ENCODE measurements at places on chromosomes 2 and 18.

GRCh38 chr2:79788952-79789651 lies 276.3 kb downstream of the CTNNA2 start:
- no peak for DNase-seq

- no peak for DNase-seq
These were observed 1572.8 kb upstream of the PIK3C3 start for GRCh38 chr18:40382197-40382596.

GRCh38 chr2:218806346-218806978 lies 24.5 kb downstream of the CYP27A1 start:
- DNase-seq: no peak

DNA sequence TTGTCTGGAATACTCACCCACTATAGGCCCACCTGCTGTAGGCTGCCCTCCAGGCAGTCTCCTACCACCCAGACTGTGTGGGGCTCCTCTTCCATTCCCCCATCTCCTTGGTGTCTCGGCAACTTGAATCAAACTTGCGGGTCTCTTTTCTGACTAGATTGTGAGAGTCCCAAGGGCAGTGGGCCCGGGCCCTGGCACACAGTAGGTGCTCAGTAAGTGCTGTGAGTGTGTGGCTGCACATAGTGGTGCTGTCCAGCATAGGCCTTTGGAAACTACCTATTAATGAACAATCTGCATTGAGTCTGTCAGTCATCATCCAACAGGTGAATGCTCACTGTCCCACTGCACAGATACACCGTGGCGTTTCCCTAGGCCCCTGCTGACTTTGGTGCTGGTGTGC lies 43.6 kb upstream of the ASB1 start:
- no peak for DNase-seq

- DNase-seq: no peak
These were observed 1081.8 kb upstream of the TMEFF2 start for GRCh38 chr2:193276560-193276959.

DNA sequence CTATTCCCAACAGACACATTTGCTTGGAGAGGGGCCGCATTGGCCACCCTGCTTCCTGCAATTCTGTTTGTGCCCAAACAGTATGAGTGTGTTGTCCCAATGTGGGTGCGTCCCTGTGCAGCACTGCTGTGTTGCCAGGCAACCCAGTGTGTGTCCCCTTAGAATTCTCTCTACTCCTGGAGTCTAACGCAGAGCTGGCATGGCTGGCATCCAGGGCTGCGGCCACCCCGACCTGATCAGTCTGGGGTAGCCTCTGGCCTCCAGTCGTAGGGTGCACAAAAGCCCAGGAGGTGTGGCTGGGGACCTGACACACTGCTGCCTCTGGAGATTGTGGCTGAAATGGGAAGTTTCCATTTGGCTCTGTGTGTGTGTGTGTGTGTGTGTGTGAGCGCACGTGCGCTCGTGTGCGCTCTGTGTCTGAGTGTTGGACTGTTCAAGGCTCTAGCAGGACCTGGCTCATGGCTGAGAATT lies 48.0 kb downstream of the TEX44 start:
- no peak for DNase-seq

- no peak for DNase-seq
These were observed 8.6 kb downstream of the RBMS1 start for GRCh38 chr2:160484859-160485520.

GRCh38 chr18:21307578-21307977 lies 65.5 kb downstream of the GREB1L start:
- peak; percentile 29 for DNase-seq

- DNase-seq: no peak
These were observed 124.5 kb downstream of the VAPA start for GRCh38 chr18:10038268-10038667.

DNA sequence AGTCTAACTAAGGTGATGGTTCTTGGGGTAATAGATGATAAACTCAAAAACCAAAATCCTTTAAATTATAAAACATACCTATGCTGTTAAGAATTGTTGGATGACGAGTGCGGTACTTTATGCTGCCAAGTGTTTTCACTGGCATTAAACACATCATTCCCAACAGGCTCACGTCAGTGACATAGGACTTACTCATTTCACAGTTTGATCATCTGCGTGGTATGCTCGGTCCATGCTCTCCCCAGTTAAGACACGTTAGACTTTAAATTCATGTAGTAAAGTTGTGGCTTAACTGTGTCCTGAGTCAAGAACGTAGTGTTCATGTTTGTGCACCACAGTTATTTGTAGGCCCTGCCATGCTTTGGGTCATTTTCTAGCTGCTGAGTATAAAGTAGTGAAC lies 125.6 kb upstream of the MYT1L start:
- no peak for DNase-seq

- DNase-seq: no peak
These were observed 69.9 kb upstream of the KLF7 start for GRCh38 chr2:207235621-207236020.

GRCh38 chr2:30722936-30723725 lies 84.1 kb downstream of the CAPN13 start:
- no peak for DNase-seq

DNA sequence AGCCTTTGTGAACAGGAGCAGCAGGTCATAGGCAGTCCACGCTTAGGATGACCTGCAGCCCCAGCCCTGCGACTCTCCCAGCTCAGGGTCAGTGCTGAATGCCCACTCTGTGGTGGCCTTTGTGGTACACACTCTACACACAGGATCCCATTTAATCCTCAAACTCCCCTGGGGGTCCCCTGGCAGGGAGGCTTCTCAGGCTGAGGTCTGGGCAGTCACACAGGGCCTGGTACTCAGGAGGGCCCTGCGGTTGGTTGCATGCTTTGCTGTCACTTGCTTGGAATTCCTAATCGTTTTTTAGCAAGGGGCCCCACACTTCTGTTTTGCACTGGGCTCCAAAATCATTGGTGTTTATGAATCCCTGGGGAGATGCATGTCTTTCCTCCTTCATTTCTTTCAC lies 113.0 kb downstream of the EML6 start:
- DNase-seq: no peak

GRCh38 chr2:214519258-214519818 lies 108.5 kb downstream of the VWC2L start:
- DNase-seq: no peak

DNA sequence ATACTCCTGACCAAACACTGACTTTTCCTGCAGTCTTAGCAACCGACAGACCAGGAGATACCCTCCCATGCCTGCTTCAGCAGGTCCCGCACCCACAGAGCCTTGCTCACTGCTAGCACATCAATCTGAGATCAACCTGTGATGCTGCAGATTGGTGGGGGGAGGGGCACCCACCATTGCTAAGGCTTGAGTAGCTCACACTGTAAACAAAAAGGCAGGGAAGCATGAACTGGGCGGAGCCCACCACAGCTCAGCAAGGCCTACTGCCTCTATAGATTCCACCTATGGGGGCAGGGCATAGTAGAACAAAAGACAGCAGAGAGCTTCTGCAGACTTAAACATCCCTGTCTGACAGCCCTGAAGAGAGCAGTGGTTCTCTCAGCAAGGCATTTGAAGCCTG lies 109.7 kb downstream of the SP100 start:
- no peak for DNase-seq

DNA sequence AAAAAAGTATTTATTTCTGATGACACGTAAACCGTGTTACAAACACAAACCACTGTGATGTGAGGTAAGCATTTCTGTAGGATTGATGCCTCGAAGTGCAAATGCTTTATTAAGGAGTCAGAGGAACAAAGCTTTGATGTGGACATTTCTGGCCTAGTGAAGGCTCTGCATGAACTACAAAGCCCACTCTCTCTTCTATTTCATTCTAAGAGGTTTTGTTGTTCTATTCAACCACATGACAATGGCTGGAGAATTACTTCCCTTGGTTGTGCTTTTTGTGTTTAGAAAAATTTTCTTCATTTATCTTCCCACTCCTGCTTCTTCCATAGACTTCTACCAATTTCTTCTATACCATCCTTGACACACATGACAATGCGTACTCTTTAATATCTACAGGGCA lies 125.7 kb upstream of the CCDC195 start:
- DNase-seq: no peak

DNA sequence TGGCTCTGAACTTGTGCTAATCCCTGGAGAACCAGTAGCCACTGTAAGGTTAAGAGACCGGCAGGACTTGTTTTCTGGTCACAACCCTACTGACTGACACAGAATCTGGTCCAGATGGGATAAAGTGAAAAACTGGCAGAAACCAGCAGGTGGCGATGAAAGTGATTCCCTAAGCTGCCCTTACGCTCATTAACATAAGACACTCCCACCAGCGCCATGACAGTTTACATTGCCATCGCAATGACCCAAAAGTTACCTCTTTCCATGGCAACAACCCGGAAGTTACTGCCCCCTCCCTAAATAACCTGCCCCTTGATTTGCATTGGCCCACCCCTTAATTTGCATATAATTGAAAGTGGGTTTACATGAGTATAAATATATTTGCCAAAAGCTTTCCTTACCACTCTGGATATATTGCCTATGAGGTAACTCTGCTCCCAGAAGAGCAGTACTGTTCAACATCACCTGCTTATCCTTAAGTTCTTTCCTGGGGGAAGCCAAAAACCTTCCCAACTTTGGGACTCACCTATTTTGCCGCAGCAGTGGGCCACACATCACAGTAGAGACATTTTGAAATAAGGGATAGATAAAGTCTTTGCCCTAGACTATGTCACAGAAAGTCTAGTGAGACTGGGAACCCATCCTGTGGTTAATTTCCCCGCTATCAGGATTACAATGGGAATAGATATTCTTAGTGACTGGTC lies 35.8 kb upstream of the AFF3 start:
- peak; percentile 30 for DNase-seq

DNA sequence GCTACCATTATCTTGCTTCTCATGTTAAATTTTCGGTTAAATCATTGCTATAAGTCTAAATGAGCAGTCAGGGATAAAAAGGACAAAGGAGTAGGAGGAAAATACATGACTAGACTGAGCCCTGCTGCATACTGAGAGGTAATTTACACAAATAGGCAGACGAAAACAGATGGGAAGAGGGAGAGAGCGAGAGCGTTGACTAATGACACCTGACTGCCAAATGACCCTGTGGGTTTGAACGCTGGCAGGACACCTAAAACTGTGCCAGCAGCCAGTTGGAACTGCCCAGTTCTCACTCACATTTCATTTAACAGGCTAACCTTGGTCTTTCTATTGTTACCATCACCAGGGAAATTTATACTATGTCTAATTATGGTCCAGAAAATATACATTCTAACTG lies 978.2 kb downstream of the CPS1 start:
- no peak for DNase-seq

- peak; percentile 6 for DNase-seq
These were observed 122.9 kb upstream of the ACVR1C start for GRCh38 chr2:157751462-157752058.

GRCh38 chr2:78967294-78967693 lies 58.2 kb upstream of the REG3G start:
- DNase-seq: no peak

- peak; percentile 77 for DNase-seq
These were observed 49.2 kb upstream of the LGALSL start for GRCh38 chr2:64404743-64405142.

GRCh38 chr18:69701305-69701704 lies 246.4 kb downstream of the CD226 start:
- no peak for DNase-seq

GRCh38 chr2:9565436-9566153 lies 10.0 kb upstream of the ADAM17 start:
- no peak for DNase-seq

DNA sequence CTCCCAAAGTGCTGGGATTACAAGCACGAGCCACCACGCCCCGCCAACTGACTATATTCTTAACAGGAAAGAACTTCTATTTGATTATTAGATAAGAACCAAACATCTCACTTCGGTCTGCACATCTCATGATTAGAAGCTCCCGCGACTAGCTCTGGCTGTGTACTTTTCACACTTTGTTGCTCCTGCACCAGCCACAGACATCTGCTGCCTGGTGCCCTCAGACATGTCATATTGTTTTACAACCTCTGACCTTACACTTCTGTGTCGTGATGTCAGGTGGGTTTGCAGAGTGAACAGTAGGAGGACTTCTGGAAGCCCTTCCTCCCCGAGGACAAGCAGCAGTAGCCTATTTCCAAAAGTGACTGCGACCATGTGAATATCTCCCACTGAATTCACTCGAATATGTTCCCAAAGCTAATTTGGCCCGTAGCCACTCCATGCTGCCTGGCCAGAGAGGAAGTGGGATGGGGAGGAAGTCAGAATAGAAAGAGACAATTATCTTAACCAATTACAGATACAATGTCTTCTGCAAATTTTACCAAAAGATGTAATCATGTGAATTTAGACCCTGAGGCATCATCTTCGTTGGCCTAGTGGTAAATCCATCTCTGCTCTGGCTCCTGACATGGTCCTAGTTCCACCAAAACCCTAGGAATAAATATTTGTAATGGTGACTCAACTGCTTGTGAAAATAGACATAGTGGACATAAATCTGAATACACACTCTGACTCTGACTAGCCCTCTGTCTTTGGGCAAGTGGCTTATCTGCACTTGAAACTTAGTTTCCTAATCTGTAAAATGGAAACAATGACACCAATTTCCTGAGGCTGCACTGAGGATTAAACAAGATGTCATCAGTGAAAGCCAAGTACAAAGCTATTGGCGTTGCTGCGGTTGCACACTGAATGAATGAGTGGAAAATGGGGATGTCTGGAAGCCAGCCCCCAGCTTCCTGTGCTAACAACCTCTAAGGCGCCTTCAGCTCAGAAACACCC lies 406.1 kb downstream of the LRATD1 start:
- no peak for DNase-seq

- no peak for DNase-seq
These were observed 92.7 kb downstream of the BIN1 start for GRCh38 chr2:127014224-127014623.

- no peak for DNase-seq
These were observed 234.0 kb downstream of the FAM210A start for GRCh38 chr18:13492314-13492713.

- DNase-seq: no peak
These were observed 276.7 kb downstream of the PLCL1 start for GRCh38 chr2:198080879-198081765.

GRCh38 chr2:241035142-241035817 lies 36.9 kb downstream of the SNED1 start:
- peak; percentile 41 for DNase-seq

- DNase-seq: no peak
These were observed 38.5 kb upstream of the GPR17 start for GRCh38 chr2:127607399-127607908.

DNA sequence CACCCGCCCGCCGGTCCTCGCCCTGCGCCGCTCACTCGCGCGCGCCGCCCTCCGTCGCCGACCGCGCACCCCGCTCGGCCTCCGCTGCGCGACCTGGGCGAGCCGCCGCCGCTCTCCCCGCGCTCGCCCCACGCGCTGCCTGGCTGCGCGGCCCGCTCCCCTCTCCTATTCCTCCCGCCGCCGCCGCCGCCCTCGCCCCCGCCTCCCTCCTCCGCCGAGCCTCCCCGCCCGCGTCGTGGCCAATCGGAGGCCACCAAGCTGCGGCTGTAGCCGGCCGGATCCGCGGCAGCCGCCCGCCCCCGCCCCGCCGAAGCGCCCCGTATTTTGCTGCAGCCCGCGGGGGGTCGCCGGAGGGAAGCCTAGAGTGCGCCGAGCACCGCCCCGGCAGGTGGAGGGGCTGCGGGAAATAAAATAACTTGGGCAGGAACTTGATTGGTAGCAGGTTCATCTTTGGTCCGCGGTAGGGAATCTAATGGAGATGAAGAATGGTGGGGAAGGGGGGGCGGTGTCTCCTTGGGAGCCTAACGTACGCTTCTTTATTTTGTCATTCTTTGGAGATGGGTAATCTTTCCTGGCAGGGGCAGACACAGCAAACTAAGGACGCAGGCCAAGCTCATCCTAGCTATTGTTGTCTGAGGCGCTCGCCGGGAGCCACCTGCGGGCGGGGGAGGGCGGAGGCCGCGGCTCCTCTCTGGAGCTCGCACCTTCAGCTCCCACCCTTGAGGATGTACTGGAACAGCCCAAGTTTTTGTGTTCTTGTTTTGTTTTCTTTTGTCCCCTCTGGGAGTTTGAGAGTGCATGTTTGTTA lies 1.1 kb upstream of the CDH2 start:
- peak; percentile 88 for DNase-seq

All from nephron progenitor cell (in vitro differentiated cells).